ENCODE measurements at places on chromosomes 2 and 18. TPM values are rescaled to one million over a fixed set of nuclear protein-coding genes. Genes with fewer than 3 reads are reported as not detected.

GRCh38 chr2:24047703-24048033 is 477 bp upstream of the WDCP start:
- no peak for DNase-seq

DNA sequence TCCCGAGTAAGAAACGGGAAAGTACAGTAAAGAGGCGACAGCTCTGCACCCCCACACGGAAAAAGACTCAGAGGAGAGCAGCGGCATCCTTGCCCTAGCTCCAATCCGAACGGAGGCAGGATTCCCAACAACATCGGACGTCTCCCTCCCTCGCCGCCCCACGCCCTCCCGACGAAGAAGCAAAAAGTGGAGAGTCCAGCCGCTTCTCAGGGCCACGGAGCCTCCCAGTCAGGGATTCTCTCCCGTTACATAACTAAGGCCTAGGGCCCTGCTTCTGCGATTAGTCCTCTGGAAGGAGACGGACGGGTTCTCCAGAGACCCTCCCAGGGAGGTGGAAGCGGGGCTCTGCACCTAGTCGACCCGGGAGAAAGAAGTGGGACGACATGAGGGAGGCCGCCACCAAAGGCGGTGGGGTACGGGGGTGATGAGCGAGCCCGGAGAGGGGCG is 587 bp downstream of the SUMO1 start:
- DNase-seq, result peak; percentile 70

DNA sequence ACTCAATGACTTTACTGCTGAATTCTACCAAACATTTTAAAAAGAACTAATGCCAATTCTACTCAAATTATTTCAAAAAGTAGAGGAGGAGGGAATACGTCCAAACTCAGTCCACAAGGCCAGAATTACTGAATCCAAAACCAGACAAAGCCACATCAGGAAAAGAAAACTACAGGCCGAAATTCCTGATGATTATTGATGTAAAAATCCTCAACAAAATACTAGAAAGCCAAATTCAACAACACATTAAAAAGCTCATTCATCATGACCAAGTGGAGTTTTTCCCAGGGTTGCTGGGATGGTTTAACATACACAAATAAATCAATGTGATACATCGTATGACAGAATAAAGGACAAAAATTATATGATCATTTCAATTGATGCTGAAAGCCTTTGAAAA is 103.9 kb upstream of the UBE2E3 start:
- no peak for DNase-seq

DNA sequence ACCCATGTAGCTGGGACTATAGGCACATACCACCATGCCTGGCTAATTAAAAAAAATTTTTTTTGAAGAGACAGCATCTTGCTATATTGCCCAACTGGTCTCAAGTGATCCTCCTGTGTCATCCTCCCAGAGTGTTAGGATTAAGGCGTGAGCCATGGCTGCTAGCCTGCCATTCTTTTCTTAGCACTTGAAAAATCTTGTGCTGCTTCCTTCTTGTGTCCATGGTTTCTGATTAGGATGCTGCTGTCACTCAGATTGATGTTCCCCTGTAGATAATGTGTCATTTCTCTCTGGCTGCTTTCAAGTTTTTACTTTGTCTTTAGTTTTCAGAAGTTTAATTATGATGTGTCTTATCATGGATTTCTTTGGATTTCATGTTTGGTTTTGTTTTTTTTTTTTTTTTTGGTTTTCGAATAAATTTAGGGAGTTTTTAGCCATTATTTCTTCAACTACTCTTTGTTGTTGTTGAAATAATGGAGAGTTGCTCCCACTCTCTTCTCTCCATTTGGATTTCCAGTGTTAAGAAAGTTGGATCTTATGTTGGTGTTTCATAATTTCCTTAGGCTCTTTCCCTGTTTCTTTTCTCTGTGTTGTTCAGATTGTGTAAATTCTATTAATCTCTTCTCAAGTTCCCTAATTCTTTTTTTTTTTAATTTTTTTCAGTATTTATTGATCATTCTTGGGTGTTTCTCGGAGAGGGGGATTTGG is 2.5 kb downstream of the ATP9B start:
- no peak for DNase-seq

SNORC gene
- total RNA-seq, result 4.0 TPM

- DNase-seq, result no peak
Observed at GRCh38 chr2:172230889-172231401, 128.2 kb upstream of the DLX2 start.

GRCh38 chr2:204468746-204469429 is 76.4 kb upstream of the PARD3B start:
- DNase-seq, result no peak

PARD3B gene
- 30.9 TPM for total RNA-seq

VSNL1 gene
- not detected for total RNA-seq

FNDC4 gene
- 15.5 TPM for total RNA-seq

DNA sequence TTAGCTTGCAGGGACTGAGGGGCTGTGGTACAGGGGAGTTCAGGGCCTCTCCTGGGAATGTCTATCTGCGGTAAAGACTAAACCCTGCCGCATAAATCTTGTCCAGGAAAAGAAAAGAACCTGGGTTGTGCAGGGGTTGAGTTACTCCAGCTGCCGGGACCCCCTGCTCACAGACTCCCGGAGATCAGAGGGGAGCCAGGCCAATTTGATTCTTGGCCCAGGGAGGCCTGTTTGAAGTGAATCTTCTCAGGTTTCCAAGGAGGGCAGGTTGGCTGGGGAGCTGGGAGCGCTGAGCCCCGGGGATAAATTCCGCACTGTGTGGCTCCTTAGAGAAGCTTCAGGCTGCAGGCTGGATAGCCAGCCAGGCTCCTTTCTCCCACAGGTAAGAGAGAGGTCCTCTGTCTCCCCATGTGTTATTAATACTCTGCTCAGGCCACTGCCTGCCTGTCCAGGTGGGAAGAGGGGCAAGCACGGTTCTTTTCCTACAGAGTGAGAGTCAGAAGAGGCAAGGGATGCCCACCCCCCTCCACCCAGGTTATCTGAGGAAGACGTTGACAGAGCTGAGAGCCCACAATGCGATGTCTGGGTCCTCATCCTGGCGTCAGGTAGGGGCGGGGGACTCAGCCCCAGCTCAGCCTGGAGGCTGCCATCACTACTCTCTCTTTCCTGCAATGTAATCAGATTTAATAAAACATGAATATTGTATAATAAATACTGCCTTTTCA is 82.7 kb downstream of the LONRF2 start:
- no peak for DNase-seq

GRCh38 chr2:127044165-127044718 is 62.7 kb downstream of the BIN1 start:
- no peak for DNase-seq

- peak; percentile 16 for DNase-seq
Observed at GRCh38 chr2:119744335-119744939, 15.3 kb upstream of the PTPN4 start.
